ENCODE measurements at places on chromosomes 6 and 20.

- DNase-seq = no peak
These were observed 30.3 kb upstream of the MOCS1 start for GRCh38 chr6:39964530-39964929.

- no peak for DNase-seq
These were observed 105.1 kb downstream of the EDN3 start for GRCh38 chr20:59405226-59406200.

- DNase-seq = no peak
These were observed 117.8 kb upstream of the SUPT3H start for GRCh38 chr6:45495429-45496084.

DNA sequence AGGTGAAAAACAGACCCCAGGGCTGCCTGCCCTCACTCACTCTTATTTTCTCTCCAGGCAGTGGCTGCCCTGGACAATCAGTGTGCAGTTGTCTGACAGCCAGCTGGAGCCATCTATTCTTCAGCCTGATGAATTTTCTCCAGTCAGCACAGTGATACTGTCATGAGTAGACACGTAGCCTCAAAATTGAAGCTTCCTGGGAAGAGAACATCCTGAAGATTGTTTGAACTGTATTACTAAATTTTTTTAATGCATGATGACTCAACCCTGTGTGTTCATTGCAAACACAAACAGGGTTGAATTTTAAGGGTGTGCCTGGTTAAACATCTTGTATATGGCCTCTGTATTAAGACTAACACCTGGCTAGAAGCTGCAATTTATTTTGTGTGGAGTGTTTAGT lies 49.8 kb upstream of the STXBP5 start:
- DNase-seq = peak; percentile 30

DNA sequence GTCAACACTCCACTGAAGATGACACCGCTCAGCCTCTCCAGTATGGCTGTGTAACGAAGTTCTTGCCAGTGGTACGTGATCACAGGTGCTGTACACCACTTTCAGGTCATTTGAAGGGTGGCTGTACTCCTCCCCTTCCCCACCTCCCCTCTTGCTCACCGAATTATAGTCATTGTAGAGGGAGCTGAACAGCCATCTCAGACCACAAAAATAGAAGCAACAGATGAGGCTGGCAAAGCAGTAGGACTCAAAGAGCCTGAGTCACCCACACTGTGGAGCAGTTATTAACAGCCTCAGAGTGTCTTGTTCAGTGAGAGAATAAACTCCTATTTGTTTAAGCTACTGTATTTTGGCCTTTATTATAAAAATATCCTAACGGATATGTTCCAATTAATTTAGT lies 192.5 kb upstream of the MCHR2 start:
- no peak for DNase-seq

- no peak for DNase-seq
These were observed 35.3 kb downstream of the TFAP2B start for GRCh38 chr6:50853939-50854338.

DNA sequence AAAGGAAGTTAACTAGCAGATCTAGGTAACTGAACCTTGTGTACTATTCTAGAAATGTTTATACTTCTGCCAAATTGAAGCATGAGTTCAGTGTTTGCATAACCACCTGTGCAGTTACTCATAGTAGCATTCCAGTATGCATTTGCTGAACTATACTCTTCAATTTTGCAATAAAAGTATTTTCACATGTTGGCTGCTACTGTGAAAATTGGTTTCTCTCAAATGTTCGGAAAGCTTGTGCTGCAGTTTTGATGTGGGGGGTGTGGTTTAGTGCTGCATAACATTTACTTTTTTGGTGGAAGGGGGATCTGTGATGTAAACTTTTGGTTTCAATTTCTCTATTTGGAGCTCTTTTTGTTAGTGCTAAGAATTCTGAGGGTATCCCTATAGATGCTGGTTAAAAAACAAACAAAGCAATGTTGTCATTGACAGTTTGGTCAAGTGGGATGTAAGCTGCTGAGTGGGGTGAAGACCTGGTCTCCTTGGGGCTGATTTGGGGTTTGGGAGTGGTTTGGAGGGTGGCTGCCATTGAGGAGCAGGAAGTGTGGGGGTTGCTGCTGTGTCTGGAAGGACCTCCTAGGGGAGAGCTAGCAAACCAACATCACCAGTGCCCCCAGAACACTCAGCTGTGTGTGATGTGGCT lies 87.8 kb downstream of the CARMIL1 start:
- DNase-seq = no peak

GRCh38 chr6:26472549-26473290 lies 15.0 kb downstream of the BTN2A1 start:
- DNase-seq = no peak

DNA sequence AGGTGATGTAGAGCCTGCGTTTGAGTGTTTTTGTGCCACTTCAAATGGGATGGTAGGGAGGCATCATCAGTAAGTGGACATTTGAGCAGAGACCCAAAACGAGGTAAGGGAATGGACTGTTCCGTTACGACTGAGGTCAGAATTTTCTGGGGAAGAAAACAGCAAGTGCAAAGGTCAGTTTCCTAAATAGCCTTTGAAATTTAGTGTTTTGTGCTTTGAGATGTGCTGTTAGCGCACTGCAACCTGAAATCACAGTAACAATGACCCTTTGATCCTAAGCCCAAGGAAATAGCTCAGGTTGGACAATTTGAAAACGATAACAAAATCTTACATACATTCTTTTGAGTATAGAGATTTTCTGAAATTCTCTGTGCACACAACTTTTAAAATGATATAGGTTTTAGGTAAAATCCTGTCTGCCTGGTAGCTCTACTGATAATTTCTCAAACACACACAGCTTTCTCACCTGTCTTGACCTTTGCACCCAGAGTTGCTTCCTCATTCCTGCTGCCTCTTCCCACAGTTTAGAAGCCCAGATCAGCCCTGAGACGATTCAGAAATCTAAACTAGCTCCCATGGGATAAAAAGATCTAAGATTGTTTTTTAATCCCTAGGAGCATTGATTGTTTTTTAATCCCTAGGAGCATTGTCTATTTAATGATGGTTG lies 22.1 kb downstream of the DCBLD1 start:
- no peak for DNase-seq

DNA sequence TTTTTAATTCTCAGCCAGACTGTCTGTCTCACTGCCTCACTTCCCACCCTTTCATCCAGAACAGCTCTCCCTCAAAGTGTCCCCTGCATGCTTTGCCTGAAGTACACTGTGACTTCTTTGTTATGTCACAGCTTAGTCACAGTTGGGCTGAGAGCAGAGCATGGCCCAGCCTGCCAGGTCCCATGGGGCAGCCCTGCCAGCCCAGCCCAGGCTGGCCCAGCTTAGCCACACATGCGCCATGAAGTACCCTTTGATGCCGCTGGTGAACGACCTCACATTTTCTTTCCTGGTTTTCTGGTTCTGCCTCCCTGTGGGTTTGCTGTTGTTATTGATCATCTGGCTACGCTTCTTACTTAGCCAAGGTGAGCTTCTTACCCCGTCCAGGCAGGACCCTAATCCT lies at the start of gene ADIG:
ADIG (plus strand) TSS at position 185 of the 400 bp plus-strand sequence; CDS start at position 239, 54 bp downstream.
- no peak for DNase-seq
